AG09319 (cell line): ENCODE measurements at places on chromosomes 7 and 10.
A peak's percentile ranks its signal among the peaks of the same experiment; 100 is the strongest.

DNA sequence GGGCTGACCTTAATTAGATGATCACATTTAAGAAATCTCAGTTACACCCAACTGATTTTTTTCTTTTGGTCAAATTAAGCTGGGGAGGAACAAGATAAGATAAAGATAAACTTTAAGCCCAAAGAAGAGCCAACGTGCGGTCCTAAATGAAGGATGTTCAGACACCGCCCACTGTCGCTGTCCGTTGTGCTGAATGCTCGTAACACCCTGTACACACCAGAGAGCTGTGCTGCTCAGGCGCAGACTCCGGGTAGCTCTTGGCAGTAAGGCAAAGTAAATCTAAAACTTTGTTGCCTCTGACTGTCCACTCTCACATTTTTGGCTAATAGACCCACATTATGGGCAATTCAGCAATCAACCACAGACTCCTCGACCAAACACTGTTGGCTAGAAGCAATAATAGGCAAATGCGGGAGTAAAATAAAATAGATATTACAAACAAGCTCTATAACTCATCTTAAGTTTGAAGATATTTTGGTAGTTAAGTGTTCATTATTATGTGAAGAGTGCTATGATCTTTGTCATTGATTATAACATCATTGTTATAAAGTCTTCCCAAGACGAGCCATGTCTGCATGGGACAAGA is 57.1 kb downstream of the PLPP4 start:
- no peak for DNase-seq

DNA sequence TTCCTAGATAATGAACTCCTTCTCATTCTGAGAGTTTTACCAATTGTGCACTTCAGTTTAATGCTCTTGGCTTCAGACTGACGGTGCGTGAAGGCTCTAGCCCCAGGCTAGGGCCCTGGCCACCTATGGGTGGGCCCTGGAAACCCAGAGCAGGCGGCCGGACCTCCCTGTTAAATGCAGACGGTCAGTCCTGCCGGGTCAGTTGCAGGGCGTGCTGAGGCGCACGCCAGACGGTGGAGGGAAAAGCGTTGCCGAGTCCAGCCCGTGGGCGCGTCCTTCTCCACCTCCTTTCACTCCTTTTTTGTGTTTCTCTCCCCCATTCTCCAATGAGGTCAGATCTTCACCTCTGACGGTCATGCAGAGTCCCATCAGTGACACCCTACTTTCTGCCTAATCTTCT is 2.3 kb downstream of the DPYSL4 start:
- no peak for DNase-seq

- peak; percentile 80 for DNase-seq
These were observed 178.3 kb downstream of the PRKCQ start for GRCh38 chr10:6401558-6402348.

GRCh38 chr10:83824099-83824498 is 315.2 kb upstream of the GHITM start:
- no peak for DNase-seq

DNA sequence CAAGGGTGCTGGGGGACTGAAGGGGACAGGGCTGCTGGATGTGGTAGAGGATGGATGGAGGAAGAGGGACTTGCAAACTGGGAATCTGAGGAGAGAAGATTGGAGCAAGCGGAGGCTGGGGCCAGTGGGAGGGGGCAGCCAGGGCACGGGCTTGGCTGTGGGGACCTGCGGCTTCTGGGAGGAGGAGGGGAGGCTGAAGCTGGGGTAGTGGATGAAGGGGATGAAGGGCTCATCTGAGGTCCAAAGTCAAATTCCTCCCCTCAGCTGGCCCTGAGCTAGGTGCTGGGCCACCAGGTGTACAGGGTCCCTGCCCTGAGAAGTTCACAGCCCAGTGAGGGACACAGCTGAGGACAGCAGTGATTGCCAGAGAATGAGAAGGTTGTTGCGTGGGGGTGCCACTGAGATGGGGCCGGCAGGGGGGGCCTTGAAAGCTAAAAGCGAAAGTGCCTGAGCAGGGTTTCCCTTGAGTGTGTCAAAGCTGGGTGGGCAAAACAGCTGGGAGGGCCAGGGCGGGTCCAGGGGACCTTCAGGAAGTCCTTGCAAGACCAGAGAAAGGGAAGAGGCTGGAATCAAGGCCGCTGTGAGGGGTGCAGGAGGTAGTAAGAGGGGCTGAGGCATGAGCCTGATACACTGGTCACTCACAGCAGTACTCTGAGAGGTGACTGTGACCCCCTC is 75.2 kb downstream of the MYL10 start:
- no peak for DNase-seq

DNA sequence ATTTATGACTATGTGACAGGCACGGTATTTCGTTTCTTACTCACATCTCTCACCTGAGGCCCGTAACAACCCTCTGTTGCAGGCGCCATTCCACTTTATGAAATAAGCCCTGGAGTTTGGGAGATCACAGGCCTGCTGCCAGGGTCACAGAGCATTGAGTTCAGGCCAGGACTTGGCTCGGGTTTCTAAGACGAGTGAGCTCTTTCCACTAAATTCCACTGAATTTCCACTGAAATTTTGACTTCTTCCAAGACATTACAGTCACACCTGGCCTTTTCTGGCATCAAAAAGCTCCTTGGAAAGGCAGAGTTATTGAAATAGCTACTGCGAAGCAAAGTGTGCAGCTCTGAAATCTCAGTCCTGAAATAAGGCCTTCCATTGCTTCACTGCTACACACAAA is 282.8 kb upstream of the MGMT start:
- no peak for DNase-seq

DNA sequence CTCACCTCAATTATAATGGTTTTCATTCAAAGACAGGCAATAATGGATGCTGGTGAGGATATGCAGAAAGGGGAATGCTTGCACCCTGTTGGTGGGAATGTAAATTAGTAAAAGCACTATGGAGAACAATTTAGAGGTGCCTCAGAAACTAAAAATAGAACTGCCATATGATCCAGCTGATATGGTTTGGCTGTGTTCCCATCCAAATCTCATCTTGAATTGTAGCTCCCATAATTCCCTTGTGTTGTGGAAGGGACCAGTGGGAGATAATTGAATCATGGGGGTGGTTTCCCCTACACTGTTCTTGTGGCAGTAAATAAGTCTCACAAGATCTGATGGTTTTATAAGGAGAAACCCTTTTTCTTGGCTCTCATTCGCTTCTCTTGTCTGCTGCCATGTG is 87.7 kb downstream of the TES start:
- no peak for DNase-seq

- DNase-seq: no peak
These were observed 84.6 kb downstream of the KMT2C start for GRCh38 chr7:152351168-152351567.

GRCh38 chr7:343864-344607 is 54.1 kb downstream of the FOXL3 start:
- no peak for DNase-seq

DNA sequence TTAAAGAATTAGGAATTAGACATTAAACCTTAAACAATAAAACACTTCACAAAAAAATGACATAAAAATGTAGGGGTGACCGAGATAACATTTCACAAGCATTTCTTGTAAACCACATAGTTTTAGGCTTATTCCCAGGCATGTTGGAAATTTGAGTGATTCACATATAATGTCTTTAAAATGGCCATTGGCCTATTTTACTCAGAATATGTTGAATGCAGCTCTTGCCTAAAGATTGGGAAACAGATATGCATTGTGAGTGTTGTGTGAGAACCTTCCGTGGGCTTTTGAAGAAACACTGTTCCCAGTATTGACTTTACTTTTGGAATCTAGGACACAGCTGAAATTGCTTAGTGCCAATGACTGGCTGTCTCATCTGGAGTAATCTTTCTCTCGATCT is 79.6 kb downstream of the ARL5B start:
- DNase-seq: peak; percentile 7

DNA sequence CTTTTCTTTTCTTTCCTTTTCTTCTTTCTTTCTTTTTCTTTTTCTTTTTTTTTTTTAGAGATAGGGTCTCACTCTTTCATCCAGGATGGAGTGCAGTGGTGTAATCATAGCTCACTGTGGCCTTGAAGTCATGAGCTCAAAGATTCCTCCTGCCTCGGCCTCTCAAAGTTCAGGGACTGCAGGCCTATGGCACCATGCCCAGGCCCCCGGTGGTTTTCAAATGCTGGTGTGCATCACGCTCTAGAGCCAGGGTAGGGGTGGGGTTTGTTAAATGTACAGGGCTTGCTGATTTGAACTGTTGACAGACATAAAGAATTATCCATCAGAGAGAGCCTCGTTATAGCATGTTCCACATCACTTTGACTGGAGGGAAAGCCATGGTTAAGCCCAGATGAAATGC is 5.8 kb downstream of the MINDY4 start:
- DNase-seq: no peak

- no peak for DNase-seq
These were observed 177.6 kb downstream of the PLXDC2 start for GRCh38 chr10:19993714-19994315.

DNA sequence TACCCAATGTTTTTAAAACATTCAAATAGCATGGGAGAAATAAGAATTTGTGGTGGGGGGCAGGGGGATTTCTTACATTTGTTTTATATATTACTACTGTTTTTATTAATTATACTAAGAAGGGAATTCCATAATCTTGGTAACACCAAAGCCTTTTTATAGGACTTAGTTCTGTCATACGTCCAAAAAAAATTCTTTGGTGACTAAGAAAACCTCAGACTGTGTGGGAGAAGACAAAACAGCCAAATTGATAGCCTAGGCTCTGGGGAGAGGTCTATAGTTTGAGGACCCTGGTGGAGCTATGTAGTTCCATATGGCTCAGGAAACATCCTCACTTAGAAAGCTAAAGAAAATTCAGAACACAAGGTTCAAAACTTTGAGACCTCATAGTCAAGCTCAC is 23.4 kb downstream of the ACSM6 start:
- no peak for DNase-seq

GRCh38 chr7:20440472-20441105 is 109.9 kb downstream of the ITGB8 start:
- DNase-seq: no peak

GRCh38 chr10:73413108-73413527 is 740 bp downstream of the ANXA7 start:
- no peak for DNase-seq

GRCh38 chr7:148489678-148490077 is 100.9 kb upstream of the C7orf33 start:
- DNase-seq: no peak

- DNase-seq: no peak
These were observed 2.7 kb downstream of the SP4 start for GRCh38 chr7:21430575-21430954.

DNA sequence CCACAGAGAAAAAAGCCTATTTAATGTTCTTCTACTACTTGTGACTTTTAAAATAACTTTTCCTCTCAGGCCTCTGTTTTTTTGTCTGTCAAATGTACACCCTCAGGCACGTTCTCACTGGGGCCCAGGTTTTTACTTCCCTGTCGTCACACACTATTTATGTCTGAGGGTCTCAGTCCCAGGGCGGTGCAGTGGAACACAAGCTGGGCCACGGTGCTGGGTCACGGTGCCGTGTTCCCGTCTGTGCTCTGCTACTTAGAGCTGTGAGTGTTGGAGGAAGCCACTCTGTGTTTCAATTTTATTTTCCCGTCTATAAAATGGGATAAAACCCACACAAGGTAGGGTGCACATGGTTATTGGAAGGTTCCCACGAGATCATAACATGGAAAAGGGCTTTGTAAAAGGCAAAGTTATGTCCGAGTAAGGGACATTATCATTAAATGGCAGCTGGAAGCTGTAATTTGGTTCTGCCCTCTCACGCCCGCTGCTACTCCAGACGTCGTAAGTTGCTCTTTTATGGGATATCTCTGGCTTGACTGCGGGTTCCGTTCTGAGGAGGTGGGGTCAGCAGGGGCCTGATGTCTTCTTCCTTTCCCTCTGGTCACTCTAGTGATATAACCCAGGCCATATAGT is 25.2 kb downstream of the ZNF775 start:
- DNase-seq: no peak

- DNase-seq: peak; percentile 58
These were observed 102.9 kb upstream of the FAM20C start for GRCh38 chr7:89232-90019.

GRCh38 chr7:66247380-66248078 is 42.4 kb downstream of the TPST1 start:
- no peak for DNase-seq

DNA sequence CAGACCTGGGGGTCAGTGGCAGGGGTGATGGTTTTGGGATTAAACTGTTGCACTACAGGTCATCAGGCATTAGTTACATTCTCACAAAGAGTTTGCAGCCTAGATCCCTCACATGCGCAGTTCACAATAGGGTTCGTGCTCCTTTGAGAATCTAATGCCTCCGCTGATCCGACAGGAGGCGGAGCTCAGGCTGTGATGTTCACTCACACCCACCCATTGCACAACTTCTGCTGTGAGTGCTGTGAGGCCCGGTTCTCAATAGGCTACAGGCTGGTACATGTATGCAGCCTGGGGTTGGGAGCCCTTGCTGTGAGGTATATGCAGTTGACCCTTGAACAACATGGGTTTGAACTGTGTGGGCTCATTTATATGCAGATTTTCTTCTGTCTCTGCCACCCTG is 416.4 kb downstream of the GFRA1 start:
- no peak for DNase-seq

- no peak for DNase-seq
These were observed 520.7 kb upstream of the MKI67 start for GRCh38 chr10:128646956-128647355.
